CD4-positive, alpha-beta T cell (primary cell): ENCODE measurements at places on chromosomes 11 and 22.
A peak's percentile ranks its signal among the peaks of the same experiment; 100 is the strongest.

DNA sequence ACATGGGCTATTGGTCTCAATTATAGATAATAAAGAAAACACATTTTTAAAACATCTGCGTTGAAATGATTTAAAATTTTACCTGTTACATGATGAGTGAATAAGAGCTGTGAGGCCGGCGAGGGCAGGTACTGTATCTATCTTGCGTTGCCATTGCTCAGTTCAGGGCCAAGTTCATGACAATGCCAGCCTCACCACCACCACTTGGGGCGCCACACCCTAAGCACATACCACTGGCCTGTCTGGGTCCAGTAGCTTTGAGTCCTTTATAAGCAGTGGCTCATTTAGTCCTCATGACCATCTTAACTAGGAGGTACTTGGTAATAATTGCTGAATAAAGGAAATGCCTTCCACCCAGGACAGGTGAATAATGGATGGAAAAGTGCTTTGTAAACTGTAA lies 14.5 kb upstream of the MB start:
- DNase-seq, result peak; percentile 44

- DNase-seq, result no peak
These were observed 5.4 kb downstream of the TREH start for GRCh38 chr11:118674082-118674435.

- no peak for DNase-seq
These were observed 384.5 kb downstream of the AASDHPPT start for GRCh38 chr11:106461839-106462545.

GRCh38 chr11:44776551-44777208 lies 49.9 kb downstream of the TSPAN18 start:
- DNase-seq, result no peak

GRCh38 chr11:60887556-60887955 lies 18.8 kb downstream of the PRPF19 start:
- peak; percentile 60 for DNase-seq

DNA sequence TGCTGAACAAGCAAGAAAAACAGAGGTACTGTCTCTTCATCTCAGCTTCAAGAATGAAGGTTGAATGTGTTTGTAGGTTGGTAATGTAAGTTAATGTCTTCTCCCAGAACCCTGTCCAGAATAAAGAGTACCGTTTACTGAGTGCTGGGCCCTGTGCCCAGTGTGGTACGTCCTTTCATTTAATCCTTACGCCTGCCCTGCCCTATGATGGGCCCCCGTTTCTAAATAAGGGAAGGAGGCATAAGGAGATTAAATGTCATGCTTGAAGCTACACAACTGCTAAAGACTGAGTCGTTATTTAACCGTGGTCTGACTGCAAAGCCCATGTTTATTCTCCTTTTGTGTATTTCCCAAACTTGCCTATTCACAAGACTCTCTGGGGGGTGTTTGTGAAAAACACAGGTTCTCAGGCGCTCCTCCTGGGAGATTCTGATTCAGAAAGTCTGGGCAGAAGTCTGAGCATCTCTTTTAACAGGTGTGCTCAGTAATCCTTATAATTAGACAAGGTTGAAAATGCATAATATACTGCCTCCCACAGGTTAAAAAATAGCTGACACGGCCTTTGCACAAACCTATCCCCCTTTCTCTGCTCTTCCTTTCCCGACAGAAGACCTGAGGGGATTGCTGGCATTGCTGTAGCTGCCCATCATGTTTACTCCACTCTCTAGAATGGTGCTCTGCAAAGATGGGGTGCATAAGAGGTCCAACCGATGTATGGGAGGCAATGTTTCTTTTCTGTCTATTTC lies 56.3 kb upstream of the ZBTB44 start:
- DNase-seq, result no peak

DNA sequence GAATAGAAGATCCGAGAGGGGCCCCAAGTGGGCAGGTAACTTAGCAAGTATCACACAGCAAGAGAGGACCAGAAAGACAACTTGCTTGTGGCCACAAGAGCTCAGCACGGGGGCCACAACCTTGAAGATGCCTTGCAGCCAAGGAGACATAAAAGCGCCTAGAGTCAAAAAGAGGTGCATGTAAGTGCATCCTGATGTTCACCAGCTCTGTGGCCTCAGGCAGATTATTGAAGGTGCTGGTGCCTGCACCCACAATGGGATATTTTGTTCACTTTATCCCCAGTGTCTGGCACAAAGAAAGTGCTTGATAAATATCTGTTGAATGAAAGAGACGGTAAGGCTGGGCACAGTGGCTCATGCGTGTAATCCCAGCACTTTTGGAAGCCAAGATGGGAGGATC lies 106.0 kb upstream of the ASPHD2 start:
- DNase-seq, result no peak

- DNase-seq, result no peak
These were observed 59.2 kb downstream of the TRIM44 start for GRCh38 chr11:35721651-35722282.

- DNase-seq, result no peak
These were observed 1068.0 kb downstream of the NTM start for GRCh38 chr11:132438418-132438817.

- no peak for DNase-seq
These were observed 7.4 kb downstream of the LZTR1 start for GRCh38 chr22:20989323-20990138.

DNA sequence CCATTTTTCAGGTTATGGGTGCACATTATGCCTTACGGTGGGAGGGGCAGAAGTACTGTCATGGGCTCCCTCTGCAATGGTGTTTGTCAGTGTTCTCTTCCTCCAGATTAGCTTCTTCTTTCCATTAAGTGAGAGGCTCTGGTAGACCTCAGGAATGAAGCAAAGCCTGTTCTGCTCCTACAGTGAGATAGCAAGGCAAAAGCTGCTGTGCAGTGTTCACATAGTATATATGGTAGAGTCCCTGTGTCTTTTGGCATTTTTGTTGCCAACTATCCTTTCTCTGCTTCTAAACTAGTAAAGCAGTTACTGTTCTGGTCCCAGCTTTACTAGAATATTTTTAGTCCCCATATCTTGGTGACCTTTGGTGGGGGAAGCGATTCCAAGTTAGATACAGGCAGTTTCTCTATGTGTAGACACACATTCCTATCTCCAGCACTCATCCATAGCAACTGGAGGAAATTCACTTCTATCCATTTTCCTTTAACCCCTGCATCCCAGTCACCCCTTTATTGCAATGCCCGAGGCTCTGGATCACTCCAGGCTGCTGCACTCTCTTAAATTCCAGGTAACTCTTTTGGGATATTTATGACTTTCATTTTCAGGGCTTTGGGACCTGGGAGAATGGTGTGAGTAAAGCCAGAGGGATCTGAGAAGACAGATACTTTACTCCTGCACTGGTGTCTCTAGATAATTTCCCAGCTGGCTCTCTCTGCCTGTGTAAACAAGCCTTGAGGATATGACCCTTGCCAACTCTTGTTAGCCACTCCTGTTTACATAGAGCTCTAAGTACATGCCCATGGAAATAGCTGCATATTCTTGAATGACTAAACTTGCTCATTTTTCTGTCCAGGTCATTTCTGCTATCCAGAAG lies 3.9 kb upstream of the TRIM34 start:
- DNase-seq, result no peak

GRCh38 chr11:102780491-102780918 lies at the start of gene MMP10:
MMP10 (minus strand) TSS chr11:102780628; CDS start chr11:102780591, 37 bp downstream.
- DNase-seq, result no peak

DNA sequence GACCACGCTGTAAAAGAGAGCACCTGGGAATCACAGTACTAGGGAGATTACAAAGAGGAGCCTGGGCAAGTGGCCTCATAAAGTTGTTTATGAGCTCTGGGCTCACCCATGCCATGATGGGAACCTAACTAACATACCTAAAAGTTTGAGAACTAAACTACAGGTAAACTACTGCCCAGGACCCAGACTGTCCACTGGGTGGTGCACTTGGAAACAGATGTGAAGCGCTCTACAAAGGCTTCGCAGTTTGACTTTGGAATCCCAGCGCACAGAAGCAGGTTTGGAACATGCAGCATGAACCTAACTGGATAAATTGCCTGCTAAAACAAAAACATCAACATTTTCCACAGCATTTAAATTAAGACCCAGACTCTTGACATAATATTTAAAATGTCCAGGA lies 418.6 kb downstream of the FAM181B start:
- no peak for DNase-seq

DNA sequence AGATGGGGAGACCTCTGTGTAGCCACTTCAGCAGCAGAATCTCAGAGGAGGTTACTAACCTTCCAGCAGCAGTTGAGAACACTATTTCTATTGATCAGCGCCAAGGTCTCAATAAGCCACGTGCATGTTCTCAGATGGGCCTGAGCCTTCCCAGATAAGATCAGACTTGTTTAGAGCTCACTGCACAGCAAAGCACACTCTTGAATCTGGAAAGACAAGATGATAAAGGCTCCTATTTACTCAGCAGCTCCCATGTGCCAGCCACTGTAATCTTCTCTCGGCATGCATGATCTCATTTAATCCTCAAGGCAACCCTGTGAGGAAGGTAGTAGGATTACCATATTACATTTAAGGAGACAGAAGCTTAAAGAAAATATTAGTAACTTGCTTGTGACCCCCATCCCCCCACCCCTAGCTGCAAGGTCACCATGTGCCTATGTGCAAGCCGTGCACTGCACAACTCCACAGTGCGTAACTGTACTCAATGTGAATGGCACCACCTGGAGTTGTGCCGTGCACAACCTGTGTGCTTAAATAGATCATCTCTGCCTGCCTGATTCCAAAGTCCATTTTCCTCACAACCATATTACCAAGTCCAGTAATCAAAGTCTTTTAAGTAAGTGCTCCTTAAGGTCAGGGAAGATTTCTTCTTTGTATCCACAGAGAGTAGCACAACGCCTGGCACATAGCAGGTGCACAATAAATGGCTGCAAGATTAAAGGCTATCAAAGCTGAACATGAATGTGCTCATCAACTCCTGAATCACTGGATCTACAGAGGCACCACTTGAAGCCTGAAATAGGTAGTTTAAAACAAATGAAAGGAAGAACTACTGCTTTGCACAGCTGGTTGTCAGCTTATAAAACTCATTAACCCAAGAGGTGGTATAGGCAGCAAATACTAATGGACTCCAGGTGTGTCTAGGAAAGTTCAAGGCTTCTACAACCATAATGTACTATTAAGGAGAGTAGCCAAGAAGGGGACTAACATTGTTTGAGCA lies 293.8 kb downstream of the BUD13 start:
- DNase-seq, result no peak
